ENCODE measurements at places on chromosomes 5 and 9. TPM values are rescaled to one million over a fixed set of nuclear protein-coding genes. Genes with fewer than 3 reads are reported as not detected.
A peak's percentile ranks its signal among the peaks of the same experiment; 100 is the strongest.

DNA sequence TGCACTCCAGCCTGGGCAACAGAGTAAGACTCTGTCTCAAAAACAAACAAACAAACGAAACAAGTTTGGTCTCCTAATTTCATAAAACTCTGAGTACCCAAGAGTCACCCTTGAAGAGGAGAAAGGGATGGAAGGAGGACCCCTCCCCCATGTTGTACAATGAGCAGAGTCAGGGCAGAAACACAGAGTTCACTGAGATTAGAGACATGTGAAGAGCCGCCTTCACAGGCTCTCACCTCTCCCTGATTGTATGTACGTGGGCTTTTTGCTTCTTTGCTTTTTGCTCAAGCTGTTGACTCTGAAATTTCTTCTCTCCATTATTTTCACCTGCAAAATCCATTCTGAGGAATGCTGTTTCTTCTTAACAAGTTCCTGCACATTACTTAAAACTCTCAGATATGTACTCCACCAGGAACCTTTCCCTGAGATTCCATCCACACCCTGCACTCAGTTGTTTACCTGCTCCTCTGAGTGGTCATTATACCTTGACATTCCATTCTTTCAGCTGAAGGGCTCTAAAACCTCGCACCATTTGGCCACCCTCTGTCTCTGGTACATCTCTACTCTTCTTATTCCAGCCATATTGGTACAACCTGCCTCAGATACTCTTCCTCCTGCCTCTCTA lies 44.4 kb upstream of the ABCA1 start:
- no peak overlapping the region for H3K27ac ChIP-seq
- no peak overlapping the region for H3K4me3 ChIP-seq
- no peak for DNase-seq
- H3K36me3 ChIP-seq, result no peaks in the 10 kb centered on the region
- no peaks in the 10 kb centered on the region for H3K27me3 ChIP-seq
- peaks cover 9% of the 10 kb centered on the region for H3K4me1 ChIP-seq

GRCh38 chr9:136947955-136948510 lies 3.0 kb downstream of the C8G start:
- H3K4me1 ChIP-seq, result peaks cover 66% of the 10 kb centered on the region
- no peaks in the 10 kb centered on the region for H3K36me3 ChIP-seq
- no peaks in the 10 kb centered on the region for H3K27me3 ChIP-seq
- no peak overlapping the region for H3K4me3 ChIP-seq

- H3K36me3 ChIP-seq, result no peaks in the 10 kb centered on the region
- no peak overlapping the region for H3K27ac ChIP-seq
- H3K4me1 ChIP-seq, result no peaks in the 10 kb centered on the region
- no peak for DNase-seq
- H3K4me3 ChIP-seq, result no peak overlapping the region
Observed at GRCh38 chr5:89758146-89758545, 651.4 kb downstream of the CETN3 start.

DNA sequence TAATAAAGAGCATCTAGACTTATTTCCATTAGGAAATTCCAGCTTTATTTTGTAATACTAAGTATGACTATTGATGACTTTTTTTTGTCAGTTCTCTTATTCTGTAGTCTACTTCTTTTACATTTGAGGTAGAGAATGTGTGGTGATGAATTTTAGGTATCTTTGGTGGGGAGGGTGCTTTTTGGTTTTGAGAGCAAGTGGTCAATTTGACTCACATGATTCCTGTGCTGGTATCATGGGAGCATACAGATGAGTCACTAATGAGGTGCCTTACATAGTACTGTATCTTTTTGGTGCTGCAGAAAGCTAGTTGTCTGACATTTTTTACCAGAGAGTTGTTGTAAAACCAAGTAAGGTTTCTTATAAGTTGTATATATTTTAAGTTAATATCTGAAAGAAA lies 35.3 kb downstream of the ERBIN start:
- no peaks in the 10 kb centered on the region for H3K27me3 ChIP-seq
- no peaks in the 10 kb centered on the region for H3K36me3 ChIP-seq
- H3K4me3 ChIP-seq, result no peak overlapping the region
- no peak for DNase-seq
- peaks cover 27% of the 10 kb centered on the region for H3K4me1 ChIP-seq

GRCh38 chr5:171639205-171639621 lies 146.4 kb upstream of the SMIM23 start:
- no peak overlapping the region for H3K27ac ChIP-seq
- no peaks in the 10 kb centered on the region for H3K36me3 ChIP-seq
- H3K4me1 ChIP-seq, result no peaks in the 10 kb centered on the region
- no peak overlapping the region for H3K4me3 ChIP-seq

DNA sequence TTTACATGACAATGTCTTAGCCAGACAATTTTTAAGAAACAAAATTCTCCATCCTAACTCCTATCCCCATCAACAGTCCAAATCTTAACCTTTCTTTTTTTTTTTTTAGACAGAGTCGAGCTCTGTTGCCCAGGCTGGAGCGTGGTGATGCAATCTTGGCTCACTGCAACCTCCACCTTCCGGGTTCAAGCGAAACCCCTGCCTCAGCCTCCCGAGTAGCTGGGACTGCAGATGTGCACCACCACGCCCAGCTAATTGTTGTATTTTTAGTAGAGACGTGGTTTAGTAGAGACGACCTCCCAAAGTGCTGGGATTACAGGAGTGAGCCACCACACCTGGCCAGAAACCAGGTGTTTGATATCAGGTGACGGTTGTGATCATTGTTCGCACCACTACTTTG lies 10.2 kb downstream of the ABL1 start:
- peaks cover 46% of the 10 kb centered on the region for H3K4me1 ChIP-seq
- no peaks in the 10 kb centered on the region for H3K36me3 ChIP-seq
- DNase-seq, result no peak
- no peaks in the 10 kb centered on the region for H3K27me3 ChIP-seq
- peak overlapping the region; percentile 72 for H3K27ac ChIP-seq

The LRRC19 gene
- not detected for total RNA-seq

- no peaks in the 10 kb centered on the region for H3K27me3 ChIP-seq
- H3K27ac ChIP-seq, result no peak overlapping the region
- DNase-seq, result no peak
- H3K36me3 ChIP-seq, result no peaks in the 10 kb centered on the region
- no peak overlapping the region for H3K4me3 ChIP-seq
- peaks cover 20% of the 10 kb centered on the region for H3K4me1 ChIP-seq
Observed at GRCh38 chr9:35599763-35600604, 5.1 kb upstream of the TESK1 start.

GRCh38 chr9:37150415-37150814 lies 30.0 kb downstream of the ZCCHC7 start:
- H3K36me3 ChIP-seq, result no peaks in the 10 kb centered on the region
- H3K27ac ChIP-seq, result no peak overlapping the region
- no peak for DNase-seq
- no peak overlapping the region for H3K4me3 ChIP-seq
- H3K4me1 ChIP-seq, result peaks cover under 1% of the 10 kb centered on the region
